ENCODE measurements at places on chromosomes 11 and 22.

DNA sequence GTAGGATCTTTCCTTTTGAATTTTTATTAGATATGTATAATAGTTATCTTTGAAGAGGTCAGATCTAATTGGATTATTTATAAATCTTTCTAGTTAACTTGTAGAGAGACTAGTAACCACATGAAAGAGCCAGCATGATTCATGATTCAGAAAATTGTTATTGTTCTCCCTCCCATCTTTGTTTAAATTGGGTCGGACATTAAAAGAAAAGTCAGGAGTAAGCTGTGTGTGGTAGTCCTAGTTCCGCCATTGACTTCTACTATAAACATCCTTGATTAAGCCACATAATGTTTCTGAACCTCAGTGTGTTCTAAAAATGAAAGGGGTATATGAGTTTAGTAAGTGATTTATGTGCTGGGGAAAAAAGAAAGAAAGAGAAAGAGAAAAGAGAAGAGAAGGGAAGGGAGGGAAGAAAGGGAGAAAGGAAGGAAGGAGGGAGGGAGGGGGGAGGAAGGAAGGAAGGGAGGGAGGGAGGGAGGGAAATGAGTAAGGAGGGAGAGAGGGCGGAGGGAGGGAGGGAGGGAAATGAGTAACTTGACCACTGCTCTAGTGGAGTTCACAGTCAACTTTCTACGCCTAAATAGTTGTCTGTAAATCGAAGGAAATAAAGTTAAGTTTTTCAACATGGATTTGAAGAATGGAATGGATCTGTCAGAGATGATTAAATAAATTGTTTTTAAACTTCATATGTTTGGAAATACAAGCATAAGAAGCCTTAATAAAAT lies 32.9 kb downstream of the SIK2 start:
- no peaks in the 10 kb centered on the region for H3K27me3 ChIP-seq
- H3K27ac ChIP-seq: no peak overlapping the region
- H3K36me3 ChIP-seq: no peaks in the 10 kb centered on the region
- peak; percentile 17 for DNase-seq
- peaks cover 24% of the 10 kb centered on the region for H3K4me1 ChIP-seq

- H3K27me3 ChIP-seq: peaks cover 11% of the 10 kb centered on the region
- H3K4me1 ChIP-seq: peaks cover 4% of the 10 kb centered on the region
- DNase-seq: peak; percentile 98
- peak within 1 kb of the TSS; percentile 79 for H3K4me3 ChIP-seq
Observed at GRCh38 chr11:118251858-118252652, at the start of gene MPZL3. Gene MPZL3, minus strand, starts transcription at chr11:118252365. Its CDS starts 71 bp downstream, at chr11:118252294.

- no peak overlapping the region for H3K4me3 ChIP-seq
- no peaks in the 10 kb centered on the region for H3K27me3 ChIP-seq
- no peaks in the 10 kb centered on the region for H3K36me3 ChIP-seq
- DNase-seq: no peak
- H3K27ac ChIP-seq: no peak overlapping the region
Observed at GRCh38 chr11:119483341-119483880, 60.4 kb upstream of the THY1 start.

DNA sequence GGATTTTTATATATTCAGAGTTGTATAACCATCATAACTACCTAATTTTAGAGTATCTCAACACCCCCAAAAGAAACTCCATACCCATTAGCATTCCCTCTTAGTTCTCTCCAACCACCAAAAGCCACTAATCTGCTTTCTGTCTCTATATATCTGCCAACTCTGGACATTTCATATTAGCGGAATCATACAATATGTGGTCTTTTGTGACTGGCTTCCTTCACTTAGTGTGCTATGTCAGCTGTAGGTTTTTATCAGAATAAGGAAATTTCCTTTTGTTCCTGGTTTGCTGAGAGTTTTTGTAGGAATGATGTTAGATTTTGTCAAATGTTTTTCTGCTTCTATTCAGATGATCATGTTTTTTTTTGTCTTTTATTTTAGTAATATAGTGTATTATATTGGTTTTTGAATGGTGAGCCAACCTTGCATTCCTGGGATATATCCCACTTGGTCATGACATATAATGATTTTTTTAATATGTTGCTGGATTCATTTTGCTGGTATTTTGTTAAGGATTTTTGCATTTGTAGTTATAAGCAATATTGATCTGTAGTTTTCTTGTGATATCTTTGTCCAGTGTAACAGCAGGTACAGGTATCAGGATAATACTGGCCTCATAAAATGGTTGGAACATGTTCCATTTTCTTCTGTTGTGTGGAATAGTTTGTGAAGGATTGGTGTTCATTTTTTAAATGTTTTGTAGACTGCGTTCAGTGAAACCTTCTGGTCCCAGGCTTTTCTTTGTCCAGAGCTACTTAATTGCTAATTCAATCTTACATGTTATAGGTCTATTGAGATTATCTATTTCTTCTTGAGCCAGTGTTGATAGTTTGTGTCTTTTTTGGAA lies 16.8 kb downstream of the DGCR8 start:
- no peak for DNase-seq
- no peak overlapping the region for H3K27ac ChIP-seq
- peaks cover 40% of the 10 kb centered on the region for H3K36me3 ChIP-seq
- no peak overlapping the region for H3K4me3 ChIP-seq
- no peaks in the 10 kb centered on the region for H3K27me3 ChIP-seq

GRCh38 chr11:123677510-123677909 lies 23.1 kb upstream of the SCN3B start:
- no peaks in the 10 kb centered on the region for H3K36me3 ChIP-seq
- H3K4me1 ChIP-seq: no peaks in the 10 kb centered on the region
- no peaks in the 10 kb centered on the region for H3K27me3 ChIP-seq
- no peak overlapping the region for H3K4me3 ChIP-seq

DNA sequence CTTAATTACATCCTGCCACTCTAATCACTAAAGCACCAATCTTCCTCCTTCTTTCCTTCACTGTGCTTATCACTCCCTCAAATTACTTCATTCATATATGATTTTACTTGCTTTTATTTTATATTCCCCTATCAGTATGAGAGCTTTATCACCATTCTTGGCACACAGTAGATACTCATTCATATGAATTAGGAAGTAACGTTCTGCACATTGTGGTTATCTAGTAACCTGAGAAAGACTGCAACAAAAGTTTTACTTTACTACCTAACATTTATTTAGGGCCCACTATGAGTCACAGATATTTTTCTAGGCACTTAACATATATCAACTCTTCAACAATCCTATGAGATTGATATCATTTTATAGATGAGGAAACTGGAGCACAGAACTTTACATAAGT lies 1559.9 kb upstream of the TENM4 start:
- H3K27me3 ChIP-seq: no peaks in the 10 kb centered on the region
- no peak overlapping the region for H3K27ac ChIP-seq
- H3K4me1 ChIP-seq: peaks cover 6% of the 10 kb centered on the region
- no peak for DNase-seq
- no peak overlapping the region for H3K4me3 ChIP-seq

GRCh38 chr11:77748266-77748665 lies 72.3 kb downstream of the RSF1 start:
- no peak overlapping the region for H3K4me3 ChIP-seq
- H3K27me3 ChIP-seq: no peaks in the 10 kb centered on the region
- no peak overlapping the region for H3K27ac ChIP-seq
- no peak for DNase-seq
- H3K4me1 ChIP-seq: peaks cover 50% of the 10 kb centered on the region

DNA sequence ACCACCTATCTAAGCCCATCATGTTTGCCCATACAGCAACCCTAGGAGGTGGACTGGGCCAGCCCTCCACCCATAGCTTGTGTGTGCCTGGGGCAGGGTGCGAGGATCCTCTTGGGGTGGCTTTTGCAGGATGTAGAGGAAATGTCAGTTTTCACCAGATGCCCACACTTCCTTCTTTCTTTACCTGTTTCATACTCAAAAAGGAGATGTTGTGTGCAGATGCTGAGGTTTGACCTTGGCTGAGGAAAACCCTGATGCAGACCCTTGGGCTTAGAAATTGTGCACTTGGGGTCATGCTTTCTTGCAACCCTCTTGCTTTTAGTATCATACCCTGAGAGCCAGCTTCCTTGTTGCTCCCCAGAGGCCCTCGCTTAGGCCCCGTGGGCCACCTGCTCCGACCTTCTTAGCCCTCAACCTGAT lies 2.2 kb downstream of the HTR3A start:
- no peak overlapping the region for H3K27ac ChIP-seq
- H3K4me3 ChIP-seq: no peak overlapping the region
- H3K27me3 ChIP-seq: no peaks in the 10 kb centered on the region

GRCh38 chr22:22813126-22814075 lies 74.2 kb upstream of the IGLL5 start:
- H3K27me3 ChIP-seq: peaks cover 98% of the 10 kb centered on the region
- no peak overlapping the region for H3K4me3 ChIP-seq
- no peaks in the 10 kb centered on the region for H3K36me3 ChIP-seq

- peaks cover 6% of the 10 kb centered on the region for H3K4me1 ChIP-seq
- H3K27ac ChIP-seq: peak overlapping the region; percentile 30
- H3K27me3 ChIP-seq: no peaks in the 10 kb centered on the region
- no peak overlapping the region for H3K4me3 ChIP-seq
Observed at GRCh38 chr11:130677486-130678153, 229.2 kb downstream of the ADAMTS15 start.

GRCh38 chr22:46414704-46415103 lies 79.2 kb downstream of the TRMU start:
- H3K4me3 ChIP-seq: no peak overlapping the region
- H3K27ac ChIP-seq: no peak overlapping the region
- H3K36me3 ChIP-seq: no peaks in the 10 kb centered on the region
- H3K4me1 ChIP-seq: no peaks in the 10 kb centered on the region
- H3K27me3 ChIP-seq: no peaks in the 10 kb centered on the region
- no peak for DNase-seq

- DNase-seq: no peak
- no peak overlapping the region for H3K27ac ChIP-seq
- no peaks in the 10 kb centered on the region for H3K36me3 ChIP-seq
- H3K4me3 ChIP-seq: no peak overlapping the region
Observed at GRCh38 chr11:105700271-105700670, 90.4 kb downstream of the GRIA4 start.

- no peak overlapping the region for H3K27ac ChIP-seq
- H3K4me3 ChIP-seq: no peak overlapping the region
- no peaks in the 10 kb centered on the region for H3K36me3 ChIP-seq
- H3K27me3 ChIP-seq: no peaks in the 10 kb centered on the region
Observed at GRCh38 chr11:44608991-44609782, 43.7 kb downstream of the CD82 start.

DNA sequence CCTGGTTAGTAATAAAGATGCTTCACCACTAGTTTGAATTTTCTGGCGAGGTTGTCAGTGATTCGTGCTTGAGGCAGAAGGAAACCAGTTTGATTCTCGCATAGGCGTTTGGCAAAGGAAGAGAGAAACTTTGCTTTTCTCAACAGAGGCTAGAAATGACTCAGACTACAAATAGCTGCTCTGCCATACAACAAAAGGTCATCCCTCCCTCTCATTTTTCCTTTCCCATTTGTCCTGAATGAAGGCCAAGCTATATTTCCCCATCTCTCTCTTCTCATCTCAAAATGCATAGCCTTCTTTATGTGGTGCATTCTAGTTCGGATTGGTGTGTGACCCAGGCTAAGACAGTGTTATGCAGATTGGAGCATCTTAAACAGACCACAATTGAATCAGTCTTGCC lies 741.4 kb downstream of the NTM start:
- no peaks in the 10 kb centered on the region for H3K27me3 ChIP-seq
- H3K4me1 ChIP-seq: peaks cover 17% of the 10 kb centered on the region
- no peak overlapping the region for H3K4me3 ChIP-seq
- H3K27ac ChIP-seq: no peak overlapping the region
- no peak for DNase-seq

- H3K4me1 ChIP-seq: peaks cover 10% of the 10 kb centered on the region
- no peaks in the 10 kb centered on the region for H3K27me3 ChIP-seq
- no peak for DNase-seq
- H3K36me3 ChIP-seq: no peaks in the 10 kb centered on the region
- H3K4me3 ChIP-seq: no peak overlapping the region
Observed at GRCh38 chr11:2216400-2217064, 44.9 kb upstream of the TH start.

DNA sequence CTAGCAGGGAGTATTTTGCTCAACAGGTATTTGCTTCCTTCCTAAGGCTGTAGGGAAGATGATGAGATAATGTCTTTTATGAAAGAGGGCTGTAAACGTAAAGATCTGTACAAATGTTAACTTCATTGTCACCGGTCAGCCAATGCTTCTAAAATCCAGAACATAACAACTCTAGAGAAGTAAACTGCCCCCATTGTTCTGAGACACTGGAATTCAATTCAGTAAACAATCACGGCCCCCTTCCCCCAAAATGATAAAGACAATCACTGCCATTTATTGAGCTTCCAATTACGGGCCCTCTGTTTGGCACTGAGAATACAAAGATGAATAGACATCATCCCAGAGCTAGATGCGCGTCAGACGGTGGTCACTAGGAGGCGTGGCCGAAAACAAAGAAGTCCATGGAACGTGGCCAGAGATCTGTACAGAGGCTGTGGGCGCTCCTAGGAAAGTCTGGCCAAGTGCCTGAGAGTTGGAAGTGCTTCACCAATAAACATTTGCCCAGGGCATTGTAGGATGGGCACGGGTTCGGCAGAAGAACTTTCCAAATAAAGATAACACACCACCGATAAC lies 576 bp downstream of the TMEM258 start:
- no peaks in the 10 kb centered on the region for H3K27me3 ChIP-seq
- H3K27ac ChIP-seq: peak overlapping the region; percentile 92
- peak; percentile 80 for DNase-seq
- H3K4me3 ChIP-seq: peak overlapping the region; percentile 82
- H3K36me3 ChIP-seq: peaks cover 12% of the 10 kb centered on the region

GRCh38 chr11:2277933-2278523 lies 7.6 kb upstream of the ASCL2 start:
- H3K27me3 ChIP-seq: peaks cover 14% of the 10 kb centered on the region
- H3K4me1 ChIP-seq: peaks cover 15% of the 10 kb centered on the region
- peak; percentile 45 for DNase-seq

DNA sequence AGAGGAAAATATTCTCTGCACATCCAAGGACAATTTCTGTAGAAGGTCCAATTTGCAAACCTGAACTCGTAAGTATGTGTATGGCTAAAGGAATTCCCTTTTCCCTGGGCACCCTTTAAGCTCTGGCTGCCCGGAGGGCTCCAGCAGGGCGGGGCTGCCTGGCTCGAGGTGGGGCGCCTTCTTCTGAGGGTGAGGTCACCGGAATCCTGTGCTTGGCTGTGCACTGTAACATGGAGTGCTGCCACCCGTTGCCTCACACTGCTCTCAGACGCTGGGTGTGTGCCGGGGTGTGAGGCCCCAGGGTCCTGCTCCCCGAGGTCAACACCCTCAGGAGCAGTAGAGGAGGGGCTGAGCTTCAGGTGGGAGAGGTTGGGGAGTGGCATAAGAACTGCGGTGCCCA lies 61.5 kb downstream of the SYN3 start:
- no peaks in the 10 kb centered on the region for H3K27me3 ChIP-seq
- no peak overlapping the region for H3K4me3 ChIP-seq
- DNase-seq: no peak
- H3K36me3 ChIP-seq: peaks cover 4% of the 10 kb centered on the region
- H3K4me1 ChIP-seq: peaks cover 27% of the 10 kb centered on the region
